ENCODE measurements at places on chromosomes 6 and 20. TPM values are rescaled to one million over a fixed set of nuclear protein-coding genes. Genes with fewer than 3 reads are reported as not detected.

BIRC7 gene
- 2.2 TPM for polyA plus RNA-seq

DNA sequence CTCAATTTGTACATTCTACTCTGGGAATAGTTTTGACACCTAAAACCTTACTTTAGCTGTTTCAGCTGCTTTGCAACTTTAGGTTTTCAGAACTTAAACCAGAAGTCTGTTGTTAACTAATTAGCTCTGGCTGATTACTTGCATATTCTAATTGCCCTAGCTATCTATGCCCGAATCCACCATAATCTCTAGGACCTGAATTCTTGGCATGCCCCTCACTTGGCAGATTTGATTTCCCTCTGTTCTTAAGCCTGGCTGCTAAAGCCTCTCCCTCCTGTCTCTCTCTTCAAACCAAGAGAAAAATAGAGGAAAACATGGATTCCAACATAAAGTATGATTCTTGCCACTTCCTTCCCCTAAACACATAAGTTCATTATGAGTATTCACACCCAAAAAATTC is 35.0 kb upstream of the LIN28B start:
- no peak for DNase-seq

DNA sequence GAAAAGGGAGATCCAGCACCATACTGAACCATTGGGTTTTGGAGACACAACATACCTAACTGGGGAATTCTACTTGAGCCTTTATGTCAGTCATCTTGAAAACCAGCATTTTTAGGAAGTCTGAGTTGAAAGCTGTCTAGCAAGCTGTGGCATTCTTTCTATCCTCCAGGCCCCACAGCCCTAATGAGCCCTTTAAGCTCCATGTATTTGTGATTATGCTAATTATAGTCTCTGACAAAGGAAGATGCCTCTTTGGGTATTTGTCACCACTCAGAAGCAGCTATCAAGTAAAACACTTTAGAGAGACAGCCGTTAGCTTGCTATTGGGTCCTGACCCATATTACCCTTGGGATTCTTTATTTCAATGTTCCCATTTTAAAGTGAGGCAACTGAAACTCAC is 159.5 kb upstream of the MANEA start:
- DNase-seq = no peak

- no peak for DNase-seq
Measured at GRCh38 chr6:45386501-45386900, 8.8 kb upstream of the SUPT3H start.

All from left renal cortex interstitium (tissue), 4 donors.